Thoracic aorta (tissue), 2 donors: ENCODE measurements at places on chromosomes 11 and 22.

GRCh38 chr11:34180040-34180813 lies 74.8 kb downstream of the NAT10 start:
- DNase-seq, result no peak

GRCh38 chr22:50030297-50031188 lies 18.0 kb upstream of the IL17REL start:
- DNase-seq, result no peak

DNA sequence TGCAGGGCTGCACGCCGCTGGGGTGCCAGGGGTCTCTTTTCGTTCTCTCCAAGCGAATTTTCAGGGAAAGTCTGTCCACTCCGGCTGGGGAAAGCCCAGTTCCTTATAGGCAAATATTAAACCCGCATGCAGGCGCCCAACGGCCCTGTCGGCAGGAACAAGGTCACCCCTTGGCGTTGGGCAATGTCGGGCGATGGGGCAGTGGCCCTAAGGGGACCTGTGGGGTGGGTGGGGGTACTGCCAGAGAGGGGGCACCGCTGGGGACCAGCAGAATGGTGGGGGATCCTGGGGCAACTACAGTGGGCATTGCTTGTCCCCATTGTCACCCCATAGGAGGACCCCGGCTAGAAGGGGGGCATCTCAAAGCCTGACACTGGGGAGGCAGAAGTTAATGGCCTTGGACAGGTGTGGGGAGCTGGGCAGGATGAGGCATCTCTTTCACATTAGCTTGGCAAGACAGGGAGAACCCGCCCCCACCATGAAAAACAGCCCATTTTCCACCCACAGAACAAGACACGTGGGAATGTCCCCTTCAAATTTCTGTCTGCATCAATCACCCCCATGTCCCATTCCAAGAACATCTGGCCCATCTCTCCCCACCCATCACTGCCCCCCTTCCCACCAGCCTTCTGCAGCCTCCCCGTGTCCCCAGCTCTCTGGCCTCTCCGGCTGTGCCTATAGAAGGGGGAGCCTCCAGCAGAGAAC lies 5.5 kb upstream of the IGF2 start:
- DNase-seq, result no peak

DNA sequence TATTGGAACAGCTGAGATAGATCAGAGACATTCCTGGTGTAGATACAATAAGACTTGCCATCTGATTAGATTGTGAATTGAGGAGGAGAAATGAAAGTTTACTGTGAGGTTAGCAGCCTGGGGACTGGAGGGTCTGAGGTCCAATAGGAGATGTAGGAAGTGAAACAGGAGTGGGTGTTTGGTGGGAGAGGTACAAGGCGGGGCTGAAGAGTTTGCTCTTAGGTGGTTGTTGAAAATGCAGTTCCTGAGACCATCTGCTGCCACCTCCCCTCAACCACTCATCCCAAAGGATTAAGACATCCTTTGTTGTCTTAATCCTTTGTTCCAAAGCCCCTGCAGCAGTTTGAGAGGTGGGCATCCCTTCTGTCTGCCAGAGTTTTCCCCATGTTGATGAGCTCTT lies 14.8 kb downstream of the PIWIL4 start:
- DNase-seq, result no peak

DNA sequence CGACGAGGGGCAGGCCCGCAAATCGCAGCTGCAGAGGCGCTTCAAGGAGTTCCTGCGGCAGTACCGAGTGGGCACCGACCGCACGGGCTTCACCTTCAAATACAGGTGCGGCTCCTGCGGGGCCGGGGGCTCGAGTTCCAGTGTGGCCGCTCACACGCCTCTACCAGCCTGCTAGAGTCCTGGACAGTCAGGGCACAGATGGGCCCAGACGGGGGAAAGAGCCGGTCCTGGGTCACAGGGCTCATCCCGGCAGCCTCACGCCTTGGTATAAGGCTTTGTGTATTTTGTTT lies 506 bp downstream of the MCM5 start:
- no peak for DNase-seq

- no peak for DNase-seq
Measured at GRCh38 chr11:9004183-9004926, 554 bp upstream of the NRIP3 start.

GRCh38 chr11:123536690-123537437 lies 106.8 kb downstream of the GRAMD1B start:
- no peak for DNase-seq

- no peak for DNase-seq
Measured at GRCh38 chr11:101913656-101914055, 1.2 kb upstream of the CEP126 start.

- DNase-seq, result no peak
Measured at GRCh38 chr11:82194521-82194920, 539.1 kb downstream of the FAM181B start.

DNA sequence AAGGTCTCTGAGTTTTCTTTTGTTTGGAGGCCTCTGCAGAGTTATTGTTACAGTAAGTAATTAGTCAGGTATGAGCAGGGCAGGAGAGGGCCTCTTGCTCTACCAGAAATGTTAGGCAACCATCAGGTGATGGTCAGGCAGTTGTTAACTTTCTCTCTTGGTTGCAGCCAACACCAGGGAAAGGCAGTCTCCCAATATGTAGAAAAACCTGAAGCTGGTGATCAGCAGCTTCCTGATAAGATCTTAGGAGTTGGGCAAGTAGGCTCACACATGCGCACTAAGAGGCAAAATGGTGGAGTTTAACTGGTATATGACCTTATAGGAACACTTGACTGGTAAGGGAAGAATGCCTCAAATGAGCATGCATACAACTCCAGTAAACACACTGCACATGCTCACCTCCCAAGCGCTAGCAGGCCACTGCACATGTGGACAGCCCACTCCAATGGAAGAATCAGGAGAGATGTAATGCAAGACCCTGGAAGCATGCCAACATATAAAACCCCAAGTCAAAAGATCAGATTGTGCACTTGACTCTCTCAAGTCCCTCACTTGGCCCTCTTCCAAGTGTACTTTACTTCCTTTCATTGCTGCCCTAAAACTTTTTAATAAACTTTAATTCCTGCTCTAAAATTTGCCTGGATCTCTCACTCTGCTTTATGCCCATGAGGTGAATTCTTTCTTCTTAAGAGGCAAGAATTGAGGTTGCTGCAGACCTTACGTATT lies 23.7 kb upstream of the SLC35F2 start:
- DNase-seq, result no peak

- DNase-seq, result no peak
Measured at GRCh38 chr22:29726106-29726505, 6.3 kb downstream of the CABP7 start.

GRCh38 chr11:115282923-115283322 lies 221.3 kb downstream of the CADM1 start:
- no peak for DNase-seq

DNA sequence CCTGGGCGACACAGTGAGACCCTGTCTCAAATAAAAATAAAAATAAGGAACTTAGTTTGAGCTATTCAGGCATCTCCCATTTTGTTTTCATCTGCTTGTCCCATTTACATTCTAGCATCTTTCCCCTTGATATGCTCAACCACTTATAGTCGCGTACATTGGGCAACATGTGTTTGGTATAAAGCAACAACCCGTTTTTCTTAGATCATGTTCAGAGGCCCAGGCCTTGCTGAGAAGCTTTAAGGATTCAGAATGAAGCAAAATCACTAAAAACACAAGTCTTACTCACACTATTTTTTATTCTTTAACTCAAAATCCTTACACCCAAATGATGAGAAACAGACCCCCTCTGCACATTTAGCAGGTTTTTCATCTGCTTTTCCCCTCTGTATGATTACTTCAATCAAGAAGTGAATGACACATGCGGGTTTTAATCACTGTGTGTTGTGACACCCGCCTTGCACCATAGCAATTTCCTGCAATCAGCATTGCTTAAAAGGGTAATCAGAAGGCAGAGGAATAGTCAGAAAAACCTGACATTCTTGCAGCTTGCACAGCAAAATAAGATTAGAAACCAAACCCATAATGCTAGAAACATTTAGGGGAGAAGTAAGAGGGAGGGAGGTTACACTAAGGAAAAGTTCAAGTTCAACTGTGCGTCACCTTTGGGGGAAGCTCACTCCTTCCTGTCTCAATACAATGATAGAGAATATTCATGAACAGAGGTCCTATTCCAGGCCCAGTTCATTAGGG lies 25.9 kb downstream of the ALG9 start:
- no peak for DNase-seq

DNA sequence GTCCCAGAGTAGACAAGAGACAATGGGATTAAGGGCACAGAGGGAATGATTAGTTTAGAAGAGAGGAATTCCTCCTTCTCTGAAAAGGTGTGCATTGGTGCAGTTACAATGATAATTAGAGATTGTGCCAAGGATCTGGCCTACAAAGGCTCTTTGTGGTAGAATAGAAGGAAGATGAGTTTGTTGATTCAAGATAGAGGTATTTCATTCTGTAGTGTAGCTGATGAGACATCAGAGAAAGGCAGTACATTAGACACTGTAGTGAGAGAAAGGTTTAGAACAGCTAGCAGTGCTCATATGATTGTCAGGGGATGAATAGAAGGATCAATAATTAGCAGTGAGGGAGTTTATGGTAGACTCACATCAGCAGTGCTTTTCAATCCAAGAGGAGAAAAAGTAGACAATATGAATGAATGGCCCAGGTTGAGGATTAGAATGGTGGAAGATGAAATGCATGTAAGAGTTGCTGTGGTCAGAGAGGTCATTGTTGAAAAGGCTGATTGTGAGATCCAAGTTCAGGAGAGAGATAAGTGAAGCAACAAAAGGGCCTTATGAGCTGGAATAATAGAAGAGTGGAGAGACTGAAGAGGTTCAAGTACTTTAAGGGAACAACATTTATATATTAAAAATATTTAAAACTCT lies 28.9 kb downstream of the SIK2 start:
- no peak for DNase-seq

- no peak for DNase-seq
Measured at GRCh38 chr22:28918550-28919271, 35.3 kb downstream of the ZNRF3 start.

- DNase-seq, result no peak
Measured at GRCh38 chr11:115521825-115522224, 17.6 kb upstream of the CADM1 start.

- no peak for DNase-seq
Measured at GRCh38 chr11:27089746-27090145, 49.1 kb downstream of the BBOX1 start.

GRCh38 chr22:33018232-33018864 lies 39.8 kb downstream of the SYN3 start:
- DNase-seq, result no peak

GRCh38 chr11:36313750-36314433 lies 17.8 kb downstream of the PRR5L start:
- no peak for DNase-seq

DNA sequence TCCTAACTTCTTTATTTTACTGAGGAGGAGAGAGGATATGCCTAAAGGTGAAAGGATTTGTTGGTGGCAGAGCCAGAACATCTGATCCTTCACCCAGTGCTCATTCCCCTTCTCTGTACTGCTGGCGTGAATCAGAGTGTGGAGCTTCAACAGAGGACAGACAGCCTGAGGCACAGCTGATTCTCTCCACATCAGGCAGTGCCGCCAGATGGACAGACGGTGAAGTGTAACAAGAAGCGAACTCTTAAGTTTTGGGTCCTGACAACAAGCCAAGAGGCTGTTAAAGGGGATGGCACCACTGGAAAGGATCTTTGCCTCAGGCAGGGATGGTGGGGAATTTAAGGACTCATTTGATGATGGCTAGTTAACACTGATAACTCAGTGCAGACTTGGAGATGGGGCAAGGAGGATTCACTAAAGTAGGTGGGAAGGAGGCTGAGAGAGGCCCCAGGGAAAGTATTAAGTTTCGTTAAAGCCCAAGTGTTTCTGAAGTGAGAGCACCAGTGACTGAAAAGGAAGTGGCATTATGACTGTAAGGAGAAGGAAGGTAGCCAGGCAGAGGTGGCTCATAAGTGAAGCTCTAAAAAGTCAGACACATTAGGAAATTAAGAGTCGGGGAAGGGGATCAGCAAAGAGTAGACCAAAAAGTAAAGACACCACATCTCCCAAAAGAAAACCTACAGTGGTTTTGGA lies 81.3 kb downstream of the CLPB start:
- no peak for DNase-seq

DNA sequence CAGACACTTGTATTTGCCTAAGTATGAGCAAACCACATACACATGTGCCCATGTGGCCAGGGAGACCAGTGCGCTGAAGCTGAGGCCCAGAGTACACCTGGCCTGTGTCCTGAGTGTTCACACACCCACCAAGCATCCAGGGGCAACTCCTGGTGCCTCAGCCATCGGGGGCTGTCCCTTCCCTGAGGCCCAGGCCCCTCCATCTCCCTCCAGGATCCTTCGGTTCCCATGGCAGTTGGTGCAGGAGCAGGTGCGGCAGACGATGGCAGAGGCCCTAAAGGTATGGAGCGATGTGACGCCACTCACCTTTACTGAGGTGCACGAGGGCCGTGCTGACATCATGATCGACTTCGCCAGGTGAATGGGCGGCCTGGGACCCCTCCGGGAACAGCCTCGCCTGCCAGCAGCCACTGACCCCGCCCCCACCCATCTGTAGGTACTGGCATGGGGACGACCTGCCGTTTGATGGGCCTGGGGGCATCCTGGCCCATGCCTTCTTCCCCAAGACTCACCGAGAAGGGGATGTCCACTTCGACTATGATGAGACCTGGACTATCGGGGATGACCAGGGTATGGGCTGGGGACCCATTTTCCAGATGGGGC lies 6.5 kb upstream of the SMARCB1 start:
- DNase-seq, result no peak

GRCh38 chr11:43984519-43985385 lies 42.3 kb downstream of the C11orf96 start:
- DNase-seq, result no peak

DNA sequence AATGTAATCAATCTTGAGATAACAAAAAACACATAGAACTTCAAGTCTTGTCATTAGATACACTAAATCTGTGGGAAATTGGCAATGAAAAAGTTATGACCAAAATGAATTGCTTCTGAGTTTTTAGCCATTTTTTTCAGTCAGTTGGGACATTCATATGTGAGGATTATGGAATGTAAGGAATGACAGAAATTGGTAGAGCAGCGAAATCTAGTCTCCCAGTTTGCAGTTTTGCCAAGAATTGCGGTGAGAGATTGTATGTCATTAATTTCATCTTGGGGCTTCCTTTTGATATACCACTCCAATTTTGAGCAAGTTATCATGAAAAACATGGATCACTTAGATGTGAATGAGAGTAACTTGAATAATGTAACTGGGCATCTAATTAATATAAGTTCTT lies 49.9 kb downstream of the SIK2 start:
- no peak for DNase-seq

GRCh38 chr11:76048763-76049162 lies 157.5 kb downstream of the WNT11 start:
- no peak for DNase-seq

GRCh38 chr11:68437927-68438657 lies 22.5 kb upstream of the PPP6R3 start:
- no peak for DNase-seq
